ENCODE measurements at places on chromosomes 12 and 14.

GRCh38 chr12:107514887-107515445, 170.6 kb upstream of the PWP1 start:
- no peak for DNase-seq

DNA sequence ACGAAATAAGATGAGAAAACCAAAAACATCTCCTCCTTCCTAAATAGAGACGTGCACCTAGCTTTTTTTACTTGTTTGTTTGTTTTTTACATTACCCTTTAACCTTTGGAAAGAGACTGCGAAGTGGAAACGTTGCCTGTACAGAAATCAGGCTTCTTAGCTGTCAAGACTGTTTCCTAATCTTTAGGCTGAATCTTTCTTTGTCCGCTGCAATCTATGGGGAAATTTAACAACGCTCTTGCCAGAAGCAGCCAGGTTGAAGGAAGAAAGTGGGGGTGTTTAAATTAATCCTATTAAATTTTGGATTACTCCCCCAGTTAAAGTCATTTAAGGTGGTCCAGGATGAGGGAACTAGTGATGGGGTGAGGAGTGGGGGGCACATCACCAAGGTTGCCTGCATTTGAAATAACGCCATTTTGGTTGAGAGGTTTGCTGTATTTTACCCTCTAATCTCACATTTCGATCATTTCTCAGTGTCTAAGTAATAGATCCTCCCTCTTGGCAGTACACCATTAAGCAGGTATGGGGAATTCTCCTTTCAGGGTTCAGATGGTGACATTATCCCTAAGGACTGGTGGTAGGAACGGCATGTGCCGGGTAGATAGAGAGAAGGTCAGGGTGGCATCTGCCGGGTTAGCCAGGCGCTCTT, 2.6 kb downstream of the FLRT2 start:
- no peak for DNase-seq

DNA sequence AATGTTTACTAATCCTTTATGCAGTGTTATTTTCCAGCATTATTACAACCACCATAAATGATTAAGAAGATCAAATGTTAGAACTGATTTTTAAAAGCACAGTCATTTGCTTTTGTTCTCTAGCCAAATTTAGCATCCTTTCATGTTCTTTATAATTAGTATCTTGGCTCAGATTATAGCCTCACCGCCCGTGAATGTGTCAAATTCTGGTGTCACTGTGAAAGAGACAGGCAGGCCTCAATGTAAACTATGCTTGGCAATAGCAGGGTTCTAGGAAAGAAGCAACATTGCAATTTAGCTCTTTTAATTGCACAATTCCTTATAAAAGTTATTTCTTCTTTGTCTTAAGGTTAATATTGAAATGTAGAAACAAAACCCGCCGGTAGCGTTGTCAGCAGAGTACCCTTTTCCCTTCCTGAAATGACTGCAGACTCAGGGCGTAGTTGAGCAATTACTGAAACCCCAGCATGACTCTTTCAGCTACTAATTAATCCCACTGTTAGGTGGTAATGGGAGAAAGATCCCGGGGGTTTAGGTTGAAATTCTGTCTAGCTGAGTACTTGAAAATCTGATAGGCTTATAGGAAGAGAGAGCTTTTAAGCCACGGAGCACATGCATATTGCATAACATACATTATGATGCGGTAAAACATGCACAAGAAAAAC, 1600.5 kb upstream of the SEL1L start:
- peak; percentile 51 for DNase-seq

GRCh38 chr12:89490922-89491321, 33.7 kb downstream of the GALNT4 start:
- no peak for DNase-seq

DNA sequence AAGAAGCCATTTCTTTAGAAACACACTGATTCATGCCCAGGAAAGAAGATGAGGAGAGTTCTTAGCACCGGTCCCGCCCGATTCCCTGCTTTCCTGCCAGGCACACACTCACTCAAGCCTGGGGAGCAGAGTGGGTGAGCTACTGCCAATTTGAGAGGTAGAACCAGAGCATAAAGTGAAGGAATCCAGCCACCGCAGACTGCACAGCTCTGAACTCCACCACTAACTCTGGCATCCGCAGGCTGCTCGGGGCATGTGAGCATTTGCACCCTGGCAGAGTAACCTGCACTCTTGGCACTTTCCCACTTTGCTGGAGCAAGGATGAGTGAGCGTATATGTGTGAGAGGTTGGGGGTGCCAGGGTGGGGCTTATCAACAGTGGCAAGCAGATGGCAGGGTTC, 4.0 kb upstream of the SYNDIG1L start:
- DNase-seq = no peak

GRCh38 chr12:16857456-16857923, 251.5 kb upstream of the LMO3 start:
- no peak for DNase-seq

GRCh38 chr12:86249851-86250250, 6.3 kb downstream of the MGAT4C start:
- DNase-seq = no peak

GRCh38 chr12:47652521-47653234, 53.2 kb downstream of the RPAP3 start:
- DNase-seq = no peak

DNA sequence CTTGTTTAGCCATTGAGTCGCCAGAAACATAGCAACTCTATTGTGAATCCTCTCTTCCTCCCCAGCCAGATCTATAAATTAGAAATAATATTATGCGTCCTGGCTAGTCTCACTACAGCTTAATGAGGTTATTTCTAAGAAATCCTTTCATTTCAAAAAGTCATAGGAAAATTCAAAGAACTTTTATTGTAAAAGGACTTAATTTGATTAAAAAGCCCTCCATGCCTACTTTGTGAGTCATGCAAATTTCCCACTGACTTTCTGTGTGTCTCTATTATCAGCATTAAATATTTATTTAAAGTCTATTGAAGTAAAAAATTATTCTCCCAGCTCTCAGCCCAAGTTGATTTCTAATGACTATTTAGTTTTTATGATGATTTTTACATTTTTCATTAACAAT, 160.7 kb downstream of the PHLDA1 start:
- DNase-seq = no peak

GRCh38 chr12:57965766-57966165, 24.4 kb downstream of the ATP23 start:
- no peak for DNase-seq

DNA sequence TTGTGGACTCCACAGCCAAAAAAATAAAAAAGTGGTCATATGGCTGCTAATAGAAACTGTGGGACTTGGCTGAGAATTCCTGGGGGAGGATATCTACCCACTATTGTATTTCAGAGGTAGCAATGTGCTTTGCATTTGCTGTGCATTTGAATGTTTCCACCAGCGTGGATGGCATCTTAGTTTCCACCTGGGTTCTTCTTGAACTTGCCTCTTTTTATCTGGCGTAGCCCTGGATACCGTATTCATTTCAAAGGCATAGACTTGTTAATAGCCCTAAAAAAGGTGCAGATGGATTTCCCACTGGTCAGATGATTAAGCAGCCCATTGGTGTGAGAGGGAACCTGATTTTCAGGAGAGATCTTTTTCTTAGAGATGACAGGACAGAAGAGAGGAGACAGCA, 1.9 kb upstream of the MYF5 start:
- no peak for DNase-seq

- DNase-seq = no peak
Observed at GRCh38 chr14:85554106-85554505, 24.2 kb downstream of the FLRT2 start.

DNA sequence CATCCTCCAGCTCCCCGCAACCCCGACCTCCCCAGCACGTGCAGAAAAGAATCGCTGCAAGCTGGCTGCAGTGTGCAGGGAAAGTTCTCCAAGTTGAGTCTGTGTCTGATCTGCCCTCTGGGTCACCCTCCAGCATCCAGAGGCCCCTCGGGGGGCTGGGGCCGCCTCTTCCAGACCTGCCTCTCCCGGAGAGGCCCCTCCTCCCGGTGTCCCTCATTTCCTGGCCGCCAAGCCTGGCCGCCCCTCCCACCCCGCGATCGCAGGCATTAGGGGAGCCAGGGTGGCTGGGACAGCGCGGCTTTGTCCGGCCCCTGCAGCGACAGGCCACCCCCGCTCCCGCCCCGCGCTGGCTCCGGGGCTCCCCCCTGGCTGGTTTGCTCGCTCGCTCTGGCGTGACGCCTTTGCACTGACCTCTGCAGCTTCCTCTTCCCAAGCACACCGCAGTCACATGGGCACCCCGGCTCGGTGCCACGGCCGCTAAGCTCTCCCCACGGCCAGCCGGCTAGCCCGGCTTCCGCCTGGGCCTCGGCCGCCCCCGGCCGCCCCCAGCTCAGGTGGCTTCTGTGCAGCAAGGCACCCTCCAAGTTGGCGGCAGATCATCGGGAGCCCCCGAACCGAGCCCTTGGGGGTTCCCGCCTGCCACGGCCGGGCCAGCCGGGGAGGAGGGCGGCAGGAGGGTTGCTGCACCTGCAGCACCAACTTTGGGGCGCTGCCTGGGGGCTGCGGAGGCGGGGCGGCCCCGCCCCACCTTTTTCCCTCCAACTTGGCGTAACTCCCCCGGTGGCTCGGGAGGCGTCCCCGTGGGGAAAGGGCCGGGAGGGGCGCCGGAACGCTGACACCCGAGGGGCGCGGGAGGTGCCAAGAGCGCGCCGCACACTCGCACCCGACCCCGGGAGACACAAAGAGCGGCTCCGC, 43.7 kb downstream of the KDM2B start:
- peak; percentile 61 for DNase-seq

DNA sequence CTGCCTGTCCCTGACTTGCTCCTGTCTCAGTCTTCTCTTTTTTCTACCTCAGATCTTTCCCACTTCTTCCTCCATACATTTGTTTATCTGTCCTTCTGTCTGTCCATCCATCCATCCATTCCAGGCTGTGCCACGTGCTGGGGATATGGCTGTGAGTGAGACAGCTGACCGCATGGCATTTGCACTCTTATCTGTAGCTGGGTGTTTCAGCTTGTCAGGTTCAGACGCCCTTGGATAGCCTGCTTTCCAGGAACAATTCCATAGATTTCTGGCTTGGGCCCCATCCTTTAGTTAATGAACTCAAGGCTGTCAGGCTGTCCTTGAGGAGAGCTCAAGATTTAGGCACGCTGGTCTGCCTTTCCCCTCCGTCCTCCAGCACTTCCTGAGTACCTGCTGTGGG, 116.6 kb downstream of the TSPAN9 start:
- DNase-seq = no peak

DNA sequence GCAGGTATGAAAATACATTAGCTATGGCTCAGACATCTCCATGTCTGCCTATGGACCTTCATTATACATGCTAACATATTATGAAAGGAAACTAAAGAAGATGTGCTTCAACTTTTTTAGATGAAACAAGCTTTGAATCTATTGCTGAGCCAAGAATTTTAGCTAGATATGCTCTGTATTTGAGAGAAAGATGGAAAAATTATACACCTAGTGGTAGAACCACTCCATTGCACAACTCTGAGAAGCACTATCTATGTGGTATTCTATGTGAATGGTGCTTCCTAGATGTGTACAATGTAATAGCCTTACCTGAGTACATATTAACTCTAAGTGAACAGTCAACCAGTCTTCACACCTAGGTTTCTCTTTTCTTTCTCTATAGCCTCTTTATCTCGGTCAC, 17.3 kb downstream of the EPYC start:
- no peak for DNase-seq

GRCh38 chr12:60052483-60052882, 456.7 kb downstream of the SLC16A7 start:
- no peak for DNase-seq

GRCh38 chr12:112418608-112419296, at the start of gene PTPN11:
TSS of gene PTPN11 (plus strand) at chr12:112418947. CDS start at chr12:112419112, 165 bp downstream.
- DNase-seq = peak; percentile 95

DNA sequence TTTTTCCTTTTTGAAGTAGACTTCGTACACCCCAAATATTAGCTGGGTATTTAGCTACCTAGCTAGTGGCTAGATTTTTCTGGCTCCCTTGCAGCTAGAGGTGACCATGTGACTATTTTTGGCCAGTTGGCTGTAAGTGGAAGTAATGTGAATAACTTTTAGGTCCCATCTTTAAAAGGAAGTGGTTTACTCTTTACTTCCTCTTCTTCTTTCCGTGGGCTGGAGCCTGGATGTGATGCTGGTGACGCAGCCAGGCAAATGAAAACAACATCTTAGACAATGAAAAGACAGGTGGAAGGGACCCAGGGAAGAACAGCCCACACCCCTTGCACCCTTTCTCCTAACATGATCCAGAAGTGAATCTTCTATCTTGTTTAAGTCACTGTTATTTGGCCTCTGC, 245.5 kb downstream of the ATP23 start:
- no peak for DNase-seq

DNA sequence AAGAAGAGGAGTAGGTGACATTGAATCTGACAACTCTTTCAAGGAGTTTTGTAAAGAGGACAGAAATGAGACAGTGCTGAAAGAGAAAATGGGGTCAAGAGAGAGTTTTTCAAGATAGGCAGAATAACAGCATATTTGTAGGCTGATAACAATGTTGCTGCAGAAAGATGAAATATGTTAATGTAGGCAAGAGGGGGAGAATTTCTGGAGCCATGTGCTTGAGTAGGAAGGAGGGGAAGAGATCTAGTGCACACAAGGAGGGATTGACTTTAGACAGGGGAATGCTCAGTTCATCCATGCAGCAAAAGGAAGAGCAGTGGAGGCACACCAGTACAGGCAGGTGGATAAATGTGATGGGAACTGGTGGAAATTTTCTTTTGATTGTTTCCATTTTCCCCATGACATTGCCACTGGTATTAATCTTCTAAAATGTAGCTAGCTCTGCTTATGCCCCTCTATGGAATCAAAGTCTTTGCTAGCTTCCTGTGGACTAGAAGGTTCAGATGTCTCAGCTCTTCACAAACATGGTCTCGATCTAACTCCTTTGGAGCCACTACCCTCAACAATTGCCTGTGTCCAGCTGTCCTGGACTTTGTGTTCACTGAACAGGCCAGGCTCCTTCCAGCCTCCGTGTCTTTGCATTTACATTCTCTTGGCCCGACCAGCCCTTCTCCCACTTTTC, 9.1 kb downstream of the PROX2 start:
- DNase-seq = no peak

DNA sequence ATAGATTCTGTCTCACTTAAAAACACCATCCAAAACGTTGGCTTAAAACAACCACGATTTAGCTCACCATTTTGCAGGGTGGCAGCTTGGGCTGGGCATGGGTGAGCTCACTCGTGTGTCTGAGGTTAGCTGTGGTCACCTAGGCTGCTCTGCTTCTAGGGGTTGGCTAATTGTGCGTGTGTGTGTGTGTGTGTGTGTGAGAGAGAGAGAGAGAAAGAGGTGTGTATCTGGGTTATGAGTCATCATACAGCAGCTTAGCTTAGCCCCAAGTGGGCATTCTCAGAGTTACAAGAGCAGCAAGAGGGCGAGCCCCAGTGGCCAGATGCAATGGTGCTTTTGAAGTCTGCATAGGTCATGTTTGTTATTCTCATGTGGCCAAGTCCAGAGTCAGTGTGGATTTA, 6.0 kb downstream of the FBXW8 start:
- DNase-seq = no peak

GRCh38 chr14:22973217-22974032, 8.9 kb downstream of the AJUBA start:
- DNase-seq = peak; percentile 63

GRCh38 chr12:111441107-111441928, 35.6 kb downstream of the SH2B3 start:
- DNase-seq = no peak

- no peak for DNase-seq
Observed at GRCh38 chr12:90321369-90321768, 612.7 kb upstream of the ATP2B1 start.

- peak; percentile 99 for DNase-seq
Observed at GRCh38 chr14:100285021-100285912, 21.0 kb downstream of the SLC25A29 start.
